Common myeloid progenitor, CD34-positive (primary cell): ENCODE measurements at places on chromosomes 3 and 15.
A peak's percentile ranks its signal among the peaks of the same experiment; 100 is the strongest.

DNA sequence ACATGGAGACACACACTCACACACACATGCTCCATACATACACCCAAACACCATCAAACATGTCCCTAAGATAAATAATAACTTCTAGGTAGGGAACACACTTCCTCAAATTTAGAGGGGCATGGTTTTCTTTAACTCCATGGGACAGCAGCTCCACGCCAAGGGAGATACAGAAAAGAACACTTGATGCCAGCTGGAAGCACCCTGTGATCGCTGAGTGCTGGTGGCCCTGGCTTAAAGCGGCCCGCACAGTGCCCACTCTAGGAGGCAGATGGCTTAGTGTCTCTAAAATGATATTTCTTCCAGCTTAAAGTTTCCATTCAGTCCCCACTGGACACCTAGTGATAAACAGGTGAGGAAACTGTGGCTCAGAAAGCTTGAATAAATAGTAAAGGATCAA lies 232.9 kb downstream of the UACA start:
- peaks cover 81% of the 10 kb centered on the region for H3K4me1 ChIP-seq
- H3K27ac ChIP-seq = no peak overlapping the region
- no peaks in the 10 kb centered on the region for H3K36me3 ChIP-seq
- no peaks in the 10 kb centered on the region for H3K27me3 ChIP-seq
- peak; percentile 18 for DNase-seq
- no peak overlapping the region for H3K4me3 ChIP-seq

DNA sequence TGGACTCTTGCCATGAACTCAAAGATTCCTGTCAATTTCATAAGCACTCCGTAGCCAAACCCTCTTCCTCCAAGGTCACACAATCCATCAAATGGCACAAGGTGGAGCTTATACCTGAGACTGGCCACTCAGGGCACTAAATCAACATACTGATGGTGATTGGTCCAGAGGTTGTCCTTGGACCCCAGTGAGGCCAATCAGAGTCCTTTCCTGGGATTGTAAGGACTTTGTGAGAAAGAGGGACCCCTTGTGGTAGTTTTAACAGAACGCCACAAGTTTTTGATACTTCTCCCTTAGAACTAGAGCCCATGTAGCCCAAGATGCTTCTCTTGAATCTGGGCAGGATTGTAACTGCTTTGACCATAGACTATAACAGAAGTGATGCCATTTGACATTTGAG lies 44.4 kb upstream of the LARS2 start:
- no peak overlapping the region for H3K4me3 ChIP-seq
- no peaks in the 10 kb centered on the region for H3K36me3 ChIP-seq
- no peak for DNase-seq
- H3K27me3 ChIP-seq = no peaks in the 10 kb centered on the region
- no peak overlapping the region for H3K27ac ChIP-seq
- H3K4me1 ChIP-seq = no peaks in the 10 kb centered on the region

DNA sequence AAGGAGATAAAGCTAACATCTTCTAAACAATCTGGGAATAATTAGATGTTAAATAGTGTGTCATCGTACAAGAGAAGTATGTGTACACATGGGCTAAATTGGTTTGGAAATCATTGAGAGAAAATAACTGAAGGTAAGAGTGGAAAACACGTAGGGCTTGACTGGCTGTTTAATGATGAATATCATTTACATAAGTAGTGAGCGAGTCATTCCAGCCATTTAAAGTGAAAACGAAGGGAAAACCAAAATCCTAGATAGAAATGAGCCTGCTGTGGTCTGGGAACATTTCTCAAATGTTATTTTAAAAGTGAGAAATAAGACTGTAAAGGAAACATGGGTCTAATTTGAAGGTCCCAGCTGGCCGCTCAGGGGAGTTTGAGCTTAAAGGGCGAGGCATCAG lies 41.9 kb upstream of the KCNMB2 start:
- no peak overlapping the region for H3K4me3 ChIP-seq
- H3K27ac ChIP-seq = no peak overlapping the region
- H3K4me1 ChIP-seq = no peaks in the 10 kb centered on the region
- DNase-seq = no peak
- H3K36me3 ChIP-seq = no peaks in the 10 kb centered on the region

DNA sequence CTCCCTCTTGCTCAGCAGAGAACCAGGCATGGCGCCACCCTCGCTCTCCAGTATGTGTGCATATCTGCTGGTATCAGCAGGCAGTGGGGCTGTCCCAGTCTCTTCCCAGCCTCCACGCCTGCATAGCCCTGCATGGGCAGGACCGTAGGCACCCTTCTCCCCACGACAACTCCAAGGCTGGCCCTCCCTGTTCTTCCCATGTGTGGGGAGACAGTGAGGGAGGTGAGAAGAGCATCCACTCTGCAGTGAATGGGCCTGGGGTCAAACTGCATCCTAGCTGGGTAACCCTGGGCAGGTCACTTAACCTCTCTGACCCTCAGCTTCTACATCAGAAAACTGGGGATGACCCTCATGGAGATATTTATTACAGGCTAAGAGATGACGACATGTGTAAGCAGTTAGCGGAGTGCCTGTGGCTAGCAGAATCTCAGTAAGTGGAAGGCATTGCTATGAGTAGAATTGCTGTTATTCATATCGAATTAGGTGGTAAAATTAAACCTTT lies 13.3 kb upstream of the SSUH2 start:
- H3K27ac ChIP-seq = peak overlapping the region; percentile 67
- DNase-seq = no peak
- no peaks in the 10 kb centered on the region for H3K27me3 ChIP-seq

DNA sequence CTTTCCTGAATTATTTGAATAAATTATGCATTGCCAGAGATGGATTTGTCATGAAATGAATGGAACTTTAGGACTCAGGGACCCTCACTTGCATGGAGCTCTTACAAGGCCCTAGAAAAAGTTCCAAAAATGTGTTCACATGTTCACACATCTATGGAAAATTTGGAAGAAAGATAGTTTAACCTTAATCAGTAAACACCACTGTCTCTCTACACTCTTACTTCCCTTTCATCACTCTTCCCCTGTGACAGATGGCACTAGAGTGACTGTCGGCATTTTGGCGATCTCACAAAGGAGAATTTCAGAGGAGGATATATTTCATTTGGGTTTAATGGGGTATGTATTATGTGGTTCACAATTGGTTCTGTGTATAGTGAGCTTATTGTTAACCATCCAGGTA lies 600.8 kb downstream of the IGSF11 start:
- no peak overlapping the region for H3K4me3 ChIP-seq
- H3K27me3 ChIP-seq = no peaks in the 10 kb centered on the region
- DNase-seq = no peak
- H3K27ac ChIP-seq = no peak overlapping the region
- H3K36me3 ChIP-seq = no peaks in the 10 kb centered on the region

- H3K4me3 ChIP-seq = no peak overlapping the region
- peaks cover 2% of the 10 kb centered on the region for H3K36me3 ChIP-seq
- no peaks in the 10 kb centered on the region for H3K27me3 ChIP-seq
These were observed 22.9 kb downstream of the ITPR1 start for GRCh38 chr3:4515916-4516579.

GRCh38 chr3:10527295-10528001 lies 22.1 kb upstream of the ATP2B2 start:
- H3K4me3 ChIP-seq = no peak overlapping the region
- H3K27me3 ChIP-seq = peaks cover 5% of the 10 kb centered on the region
- no peak for DNase-seq
- no peaks in the 10 kb centered on the region for H3K4me1 ChIP-seq
- no peaks in the 10 kb centered on the region for H3K36me3 ChIP-seq

DNA sequence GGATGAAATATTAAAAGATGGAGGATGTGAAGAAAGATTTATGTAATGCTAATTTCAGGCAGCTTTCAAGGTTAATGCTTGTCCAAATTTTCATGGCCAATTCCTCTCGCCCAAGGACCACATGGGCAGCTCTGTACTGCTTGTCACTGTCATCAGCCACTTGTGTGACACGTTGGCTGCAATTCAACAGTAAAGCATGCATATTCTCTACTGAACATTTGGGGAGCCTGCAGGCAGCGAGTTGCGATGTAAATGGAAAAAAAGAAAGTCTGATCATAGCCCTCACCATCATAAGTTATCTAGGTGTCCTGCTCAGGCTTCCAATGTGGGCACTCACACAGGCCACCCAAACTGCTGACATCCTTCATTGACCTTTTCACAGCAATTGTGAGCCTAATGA lies 1026.8 kb upstream of the NR2F2 start:
- peaks cover 2% of the 10 kb centered on the region for H3K4me1 ChIP-seq
- no peaks in the 10 kb centered on the region for H3K36me3 ChIP-seq
- H3K4me3 ChIP-seq = no peak overlapping the region

DNA sequence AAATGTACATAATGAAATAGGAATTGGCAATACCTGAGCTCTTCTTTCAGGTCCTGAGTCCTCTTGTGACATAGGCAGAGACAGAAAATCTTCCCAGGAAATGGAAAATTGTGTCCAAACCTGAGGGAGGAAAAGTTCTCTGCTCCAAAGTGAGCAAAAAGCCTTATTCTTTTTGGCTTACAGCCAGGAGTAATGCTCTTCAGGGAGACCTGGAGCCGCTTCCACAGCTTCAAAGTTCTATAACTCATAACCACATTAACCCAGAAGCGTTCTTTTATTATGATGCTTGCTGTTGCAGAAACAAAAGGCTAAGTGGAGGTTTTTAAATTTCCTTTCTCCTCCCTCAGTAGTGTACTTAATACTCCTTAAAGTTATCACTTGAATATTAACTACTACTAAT lies 633 bp downstream of the IGSF10 start:
- H3K27me3 ChIP-seq = peaks cover 6% of the 10 kb centered on the region
- H3K4me3 ChIP-seq = no peak overlapping the region
- H3K36me3 ChIP-seq = no peaks in the 10 kb centered on the region
- H3K27ac ChIP-seq = no peak overlapping the region

GRCh38 chr3:33438284-33438668 lies 1.9 kb downstream of the UBP1 start:
- DNase-seq = peak; percentile 78
- H3K4me1 ChIP-seq = peaks cover 23% of the 10 kb centered on the region
- no peaks in the 10 kb centered on the region for H3K36me3 ChIP-seq

DNA sequence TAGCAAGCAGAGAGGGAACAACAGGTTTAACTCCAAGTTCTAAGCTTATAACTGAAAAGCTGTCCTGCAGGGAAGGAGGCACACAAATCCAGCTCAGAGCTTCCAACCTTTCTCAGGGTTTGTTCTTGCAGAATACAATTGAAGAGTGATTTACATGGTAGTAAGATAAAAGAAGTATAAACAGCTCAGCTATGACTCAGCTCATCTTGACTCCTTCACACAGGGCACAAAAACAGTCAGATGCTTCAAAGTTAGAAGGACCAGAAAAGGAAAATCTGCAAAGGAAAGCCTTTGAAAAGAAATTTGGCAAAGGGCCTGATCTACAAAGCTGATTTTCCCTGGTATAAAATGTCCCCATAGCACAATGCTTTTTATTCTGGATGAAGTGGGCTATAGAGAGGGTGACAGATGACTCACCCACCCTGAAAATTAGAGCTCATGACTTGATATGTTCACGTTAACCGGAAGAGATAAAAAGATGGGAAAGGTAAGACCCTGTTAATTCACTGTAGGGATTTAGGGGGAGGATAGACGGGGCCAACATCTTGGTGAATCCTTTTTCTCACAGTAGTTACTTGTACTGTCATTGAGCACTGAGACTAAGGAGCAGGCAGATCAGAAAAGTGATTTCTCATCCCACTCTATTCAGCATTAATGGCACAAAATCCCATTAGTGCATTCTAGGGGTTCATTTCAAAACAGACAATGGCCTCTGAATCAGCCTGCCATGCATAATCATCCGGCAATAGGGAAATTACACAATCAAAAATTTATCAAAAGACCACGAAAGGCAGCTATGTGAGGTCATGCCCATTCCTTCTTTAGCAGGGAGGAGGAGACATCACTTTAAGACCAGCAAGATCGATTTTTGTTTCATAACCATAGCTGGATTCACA lies 143.5 kb downstream of the GAP43 start:
- H3K27me3 ChIP-seq = peaks cover 2% of the 10 kb centered on the region
- no peaks in the 10 kb centered on the region for H3K4me1 ChIP-seq
- no peak overlapping the region for H3K27ac ChIP-seq
- no peak for DNase-seq
- H3K36me3 ChIP-seq = no peaks in the 10 kb centered on the region
- no peak overlapping the region for H3K4me3 ChIP-seq

DNA sequence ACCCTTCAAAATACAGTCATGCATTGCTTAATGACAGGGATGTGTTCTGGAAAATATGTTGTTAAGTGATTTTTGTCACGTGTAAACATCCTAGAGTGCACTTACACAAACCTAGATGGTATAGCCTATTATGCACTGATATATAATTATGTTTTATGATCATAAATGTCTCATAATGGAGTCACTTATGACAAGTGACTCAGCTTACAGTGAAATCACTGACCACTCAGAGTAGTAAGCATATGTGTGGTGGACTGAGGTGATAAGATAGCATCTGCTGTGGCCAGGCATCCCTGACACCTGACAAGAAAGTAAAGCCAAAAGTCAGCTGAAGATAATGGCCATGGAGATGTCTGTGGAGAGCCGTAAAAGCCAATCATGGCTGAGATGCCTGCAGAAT lies 5.4 kb downstream of the ACAD11 start:
- DNase-seq = no peak
- no peaks in the 10 kb centered on the region for H3K27me3 ChIP-seq
- H3K27ac ChIP-seq = no peak overlapping the region
- H3K4me1 ChIP-seq = peaks cover 3% of the 10 kb centered on the region

DNA sequence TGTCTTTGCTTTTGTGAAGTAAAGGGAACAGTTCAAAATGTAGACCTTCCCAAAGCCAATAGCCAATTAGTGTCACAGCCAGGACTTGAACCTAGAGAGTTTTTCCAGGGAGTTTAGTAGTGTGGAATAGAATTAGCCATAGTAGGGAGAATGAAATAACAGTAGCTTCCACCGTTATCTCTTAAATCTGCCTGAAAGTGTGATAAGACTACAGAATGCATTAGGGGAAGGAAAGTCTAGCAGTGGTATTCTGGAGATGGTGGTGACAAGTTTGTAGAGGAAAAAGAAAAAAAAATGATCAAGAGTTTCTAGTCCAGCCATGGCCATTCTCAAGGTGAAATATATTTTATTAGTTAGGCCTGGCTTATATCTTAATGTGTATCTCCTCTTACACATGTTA lies 13.8 kb downstream of the ATP11B start:
- no peaks in the 10 kb centered on the region for H3K27me3 ChIP-seq
- no peak overlapping the region for H3K27ac ChIP-seq
- no peak for DNase-seq
- H3K4me1 ChIP-seq = no peaks in the 10 kb centered on the region
- no peaks in the 10 kb centered on the region for H3K36me3 ChIP-seq

GRCh38 chr15:100902436-100903167 lies 16.6 kb upstream of the LRRK1 start:
- no peaks in the 10 kb centered on the region for H3K27me3 ChIP-seq
- peak; percentile 80 for DNase-seq
- peaks cover 6% of the 10 kb centered on the region for H3K4me1 ChIP-seq
- H3K36me3 ChIP-seq = no peaks in the 10 kb centered on the region
- peak overlapping the region; percentile 19 for H3K27ac ChIP-seq

GRCh38 chr3:56089739-56090138 lies 378.5 kb downstream of the ERC2 start:
- DNase-seq = no peak
- H3K27me3 ChIP-seq = no peaks in the 10 kb centered on the region
- H3K36me3 ChIP-seq = no peaks in the 10 kb centered on the region
- no peak overlapping the region for H3K4me3 ChIP-seq
- no peaks in the 10 kb centered on the region for H3K4me1 ChIP-seq
